ENCODE measurements at places on chromosomes 6 and 20.

DNA sequence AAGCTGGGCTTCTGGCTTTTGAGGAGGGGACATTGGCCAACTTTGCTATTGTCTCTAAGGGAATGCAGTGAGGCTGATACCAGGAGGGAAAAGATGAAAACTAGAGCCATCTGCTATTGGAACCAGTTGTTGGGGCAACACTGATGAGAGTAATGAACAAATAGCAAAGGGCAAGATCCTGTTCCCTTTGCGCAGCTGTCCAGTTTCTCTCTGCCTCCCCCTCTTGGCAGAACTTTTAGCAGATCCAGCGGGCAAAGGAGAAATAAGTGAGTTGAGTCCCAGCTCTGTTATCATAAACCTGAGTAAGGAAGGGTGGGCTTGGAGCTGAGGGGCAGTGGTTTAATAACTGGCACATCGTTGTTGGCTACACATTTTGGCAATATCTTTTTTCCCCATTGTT is 126.8 kb downstream of the AKAP7 start:
- no peak for DNase-seq

- DNase-seq, result no peak
These were observed 32.5 kb upstream of the IYD start for GRCh38 chr6:150336299-150336698.

- DNase-seq, result no peak
These were observed 62.7 kb downstream of the RNF182 start for GRCh38 chr6:13987400-13987865.

DNA sequence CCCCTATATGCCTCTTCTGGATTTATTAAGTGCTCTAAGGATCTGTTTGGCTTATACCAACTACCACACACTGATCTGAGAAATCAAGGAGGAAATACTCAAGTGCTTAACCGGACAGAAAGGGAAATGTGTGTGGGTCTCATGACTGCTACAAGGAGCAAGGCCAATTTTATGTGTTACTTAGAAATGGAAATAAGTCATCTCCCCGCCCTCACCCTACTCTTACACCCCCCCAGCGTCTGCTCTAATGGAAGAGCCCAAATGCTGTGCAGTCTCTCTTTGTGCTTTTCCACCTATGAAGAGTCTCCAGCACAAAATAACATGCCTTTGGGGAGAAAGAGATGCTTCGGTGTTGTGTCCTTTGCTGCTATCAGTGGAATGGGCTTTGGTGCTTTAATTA is 428.8 kb upstream of the ARID1B start:
- DNase-seq, result no peak

DNA sequence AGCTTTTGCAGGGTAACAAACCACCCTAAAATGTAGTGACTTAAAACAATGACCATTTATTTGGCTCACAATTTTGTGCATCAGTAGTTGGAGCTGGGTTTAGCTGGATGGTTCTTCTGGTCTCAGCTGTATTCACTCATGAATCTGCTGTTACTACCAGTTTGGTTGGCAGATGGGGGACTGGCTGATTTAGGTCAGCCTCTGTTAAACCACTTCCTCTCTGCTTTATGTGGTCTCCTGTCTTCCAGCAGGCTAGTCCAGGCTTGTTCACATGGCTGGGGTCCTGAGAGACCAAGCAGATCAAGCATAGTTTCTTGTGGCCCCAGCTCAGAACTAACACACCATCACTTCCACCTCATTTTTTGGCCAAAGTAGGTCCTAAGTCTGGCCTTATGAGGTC is 67.2 kb upstream of the LAMP5 start:
- no peak for DNase-seq

- DNase-seq, result no peak
These were observed 49.2 kb upstream of the ALDH8A1 start for GRCh38 chr6:134999107-134999506.

DNA sequence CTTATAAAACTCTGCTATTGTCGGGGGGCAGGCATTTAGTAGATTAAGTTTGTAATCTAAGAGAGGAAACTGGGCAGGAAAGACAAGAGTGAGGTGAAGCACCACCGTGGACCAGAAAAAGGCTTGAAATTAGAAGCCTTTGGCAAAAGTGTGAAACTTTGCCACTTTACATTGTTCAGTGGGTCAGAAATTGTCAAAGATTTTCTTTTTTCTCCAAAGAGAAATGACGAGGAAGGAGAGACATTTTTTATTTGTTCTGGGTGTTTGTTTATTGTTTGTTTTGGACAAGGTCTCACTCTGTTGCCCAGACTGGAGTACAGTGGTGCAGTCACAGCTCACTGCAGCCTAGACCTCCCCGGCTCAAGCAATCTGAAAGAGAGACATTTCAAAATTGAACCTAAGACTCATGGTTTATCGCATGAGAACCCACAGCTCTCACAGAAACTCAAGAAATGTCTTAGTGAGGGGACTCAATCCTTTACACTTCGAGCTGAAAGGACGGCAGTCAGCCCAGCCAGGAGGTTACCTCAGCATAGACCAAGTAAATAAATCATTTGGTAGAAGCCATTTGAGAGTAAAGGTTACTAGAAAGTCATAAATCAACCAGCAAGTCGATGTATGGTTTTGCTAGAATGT is 262.8 kb upstream of the TAB2 start:
- DNase-seq, result no peak

DNA sequence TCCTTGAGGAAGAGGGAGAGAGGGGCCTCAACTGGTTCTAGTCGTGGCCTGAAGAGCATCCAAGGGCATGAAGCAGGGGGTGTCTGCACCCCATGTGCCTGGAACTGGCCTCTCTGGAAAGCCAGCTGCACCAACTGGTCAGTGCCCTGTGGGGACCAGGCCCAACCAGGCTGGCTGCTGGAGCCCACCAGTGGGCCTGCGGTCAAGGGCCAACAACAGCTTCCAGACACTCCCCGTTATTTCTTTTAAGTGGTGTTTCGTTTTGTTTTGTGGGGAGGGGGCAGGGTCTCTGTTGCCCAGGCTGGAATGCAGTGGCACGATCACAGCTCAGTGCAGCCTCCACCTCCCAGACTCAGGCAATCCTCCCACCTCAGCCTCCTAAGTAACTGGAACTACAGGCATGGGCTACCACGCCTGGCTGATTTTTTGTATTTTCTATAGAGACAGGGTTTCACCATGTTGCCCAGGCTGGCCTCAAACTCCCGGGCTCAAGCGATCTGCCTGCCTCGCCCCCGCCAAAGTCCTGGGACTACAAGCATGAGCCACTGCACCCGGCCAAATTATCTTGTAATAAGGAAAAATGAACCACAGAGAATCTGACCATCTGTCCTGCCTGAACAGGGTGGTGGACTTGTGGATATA is 11.9 kb upstream of the C20orf144 start:
- DNase-seq, result no peak

DNA sequence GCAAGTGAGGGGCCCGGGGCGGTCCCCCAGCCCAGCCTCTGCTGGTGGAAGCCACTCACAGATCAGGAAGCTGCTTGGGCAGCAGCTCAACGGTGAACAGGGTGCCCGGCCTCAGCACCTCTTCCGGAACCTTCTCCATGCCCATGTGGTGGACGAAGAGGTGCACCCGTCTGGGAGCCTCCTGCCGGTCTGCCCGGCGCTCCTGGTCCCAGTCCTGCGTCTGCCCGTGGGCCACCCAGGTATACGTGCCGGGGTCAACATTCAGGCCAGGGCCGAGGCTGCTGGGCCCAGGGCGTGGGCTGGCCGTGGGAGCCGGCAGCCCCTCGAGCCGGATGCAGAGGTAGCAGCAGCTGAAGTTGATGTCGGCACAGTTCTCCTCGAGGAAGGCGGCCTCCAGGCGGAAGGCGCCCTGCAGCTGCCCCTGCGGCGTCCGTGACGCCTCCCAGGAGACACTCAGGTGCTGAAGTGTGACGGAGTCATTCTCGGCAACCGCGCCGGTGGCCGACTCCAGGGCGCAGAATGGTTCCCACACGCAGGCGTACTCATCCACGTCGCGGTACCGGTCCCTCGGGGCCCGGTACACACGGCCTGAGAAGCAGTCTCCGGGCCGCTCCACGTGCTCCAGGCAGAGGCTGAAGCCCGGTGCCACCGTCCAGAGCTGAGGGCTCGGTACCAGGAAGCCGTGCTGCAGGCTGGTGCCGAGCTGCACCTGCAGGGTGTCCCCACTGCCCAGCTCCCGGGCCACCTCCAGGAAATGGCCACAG is 8.7 kb downstream of the FNDC11 start:
- DNase-seq, result no peak

- no peak for DNase-seq
These were observed 128.3 kb upstream of the MAP3K7 start for GRCh38 chr6:90715093-90715655.
